Colonic mucosa (tissue), 4 donors: ENCODE measurements at places on chromosomes 5 and 9. TPM values are rescaled to one million over a fixed set of nuclear protein-coding genes. Genes with fewer than 3 reads are reported as not detected.

DNA sequence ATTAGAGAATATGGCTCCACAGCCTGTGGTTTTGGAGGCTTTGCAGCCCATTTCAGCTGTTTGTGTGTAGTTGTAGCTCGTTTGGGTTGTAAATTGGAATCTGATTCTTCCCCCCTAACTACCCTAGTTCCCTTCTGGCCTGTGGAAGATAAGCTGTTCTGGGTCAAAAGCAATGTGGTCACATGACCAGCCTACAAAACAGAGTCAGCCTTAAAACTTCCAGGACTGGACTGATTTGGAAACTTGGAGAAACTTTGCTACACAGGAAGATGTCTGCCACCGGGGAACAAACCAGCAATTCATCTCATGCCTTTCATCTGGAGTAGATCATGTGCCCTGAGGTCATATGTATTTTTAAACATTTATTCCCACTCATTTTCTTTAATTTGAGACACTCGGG is 83.8 kb downstream of the DAPK1 start:
- H3K27me3 ChIP-seq = no peaks in the 10 kb centered on the region
- H3K4me1 ChIP-seq = peaks cover 4% of the 10 kb centered on the region
- no peak overlapping the region for H3K27ac ChIP-seq
- no peaks in the 10 kb centered on the region for H3K36me3 ChIP-seq

- H3K4me1 ChIP-seq = no peaks in the 10 kb centered on the region
- no peak overlapping the region for H3K27ac ChIP-seq
- no peak for DNase-seq
Measured at GRCh38 chr9:128409978-128410377, 10.7 kb upstream of the CERCAM start.

DNA sequence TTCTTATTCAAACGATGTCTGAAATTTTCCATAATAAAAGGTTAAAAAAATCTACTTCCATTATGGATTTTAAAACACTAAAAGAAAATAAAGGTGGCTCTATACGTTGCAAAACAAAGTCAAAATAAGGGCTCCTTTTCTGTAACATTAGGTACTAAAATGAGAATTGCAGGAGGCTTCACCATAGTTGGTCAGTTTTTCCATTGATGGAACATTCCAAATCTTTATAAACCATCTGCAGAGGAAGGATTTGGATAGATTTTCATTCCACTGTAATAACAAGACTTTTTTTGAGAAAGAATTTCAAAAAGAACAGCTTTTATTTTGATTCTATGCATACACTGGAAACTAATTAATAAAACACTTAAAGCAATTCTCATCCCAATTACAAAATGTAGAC is 145.6 kb downstream of the LURAP1L start:
- no peaks in the 10 kb centered on the region for H3K4me1 ChIP-seq
- H3K36me3 ChIP-seq = no peaks in the 10 kb centered on the region
- H3K27ac ChIP-seq = no peak overlapping the region
- no peak overlapping the region for H3K4me3 ChIP-seq
- DNase-seq = no peak
- no peaks in the 10 kb centered on the region for H3K27me3 ChIP-seq

DNA sequence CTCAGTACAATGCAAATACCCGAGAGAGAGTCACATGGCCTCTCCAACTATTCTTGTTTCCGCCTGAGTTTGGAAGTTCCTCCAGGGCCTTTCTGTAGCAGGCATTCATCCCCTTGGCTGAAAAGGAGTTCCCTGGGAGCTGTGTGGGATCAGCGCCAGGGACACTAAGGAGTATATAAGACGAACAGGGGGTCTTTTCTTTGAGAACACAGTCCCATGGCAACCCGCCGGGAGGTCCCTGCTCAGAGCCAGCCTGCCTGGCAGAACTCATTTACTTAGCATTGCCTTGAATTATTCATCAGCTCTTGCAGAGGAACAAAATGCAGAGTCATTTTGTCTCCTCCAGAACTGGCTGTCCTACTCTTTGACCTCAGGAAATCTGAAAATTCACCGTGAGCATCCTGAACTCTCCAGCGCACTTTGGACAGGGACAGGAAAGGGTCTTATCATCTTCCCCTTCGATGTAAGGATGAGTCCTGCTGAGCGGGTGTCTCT is 120.4 kb upstream of the OSMR start:
- H3K36me3 ChIP-seq = no peaks in the 10 kb centered on the region
- DNase-seq = no peak
- no peak overlapping the region for H3K27ac ChIP-seq
- H3K27me3 ChIP-seq = no peaks in the 10 kb centered on the region

DNA sequence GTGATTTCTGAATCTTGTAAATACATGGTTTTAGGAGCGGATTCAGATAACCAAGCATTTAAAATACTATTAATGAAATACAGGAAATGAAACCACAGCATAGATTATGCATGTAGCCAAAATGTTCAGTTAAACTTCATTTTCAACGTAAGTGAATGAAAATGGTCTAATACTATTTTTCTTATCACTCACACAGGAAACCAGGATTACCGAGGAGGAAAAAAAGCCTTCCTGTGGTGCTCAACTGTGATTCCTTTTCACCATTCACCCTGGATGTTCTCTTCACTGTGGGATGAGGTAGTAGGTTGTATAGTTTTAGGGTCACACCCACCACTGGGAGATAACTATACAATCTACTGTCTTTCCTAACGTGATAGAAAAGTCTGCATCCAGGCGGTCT is 83.4 kb upstream of the ZNF169 start:
- H3K4me3 ChIP-seq = no peak overlapping the region
- no peaks in the 10 kb centered on the region for H3K36me3 ChIP-seq
- DNase-seq = no peak
- no peaks in the 10 kb centered on the region for H3K27me3 ChIP-seq
- peak overlapping the region; percentile 28 for H3K27ac ChIP-seq

GRCh38 chr5:149711338-149711737 is 18.8 kb upstream of the PPARGC1B start:
- H3K4me3 ChIP-seq = no peak overlapping the region
- no peaks in the 10 kb centered on the region for H3K4me1 ChIP-seq
- no peak for DNase-seq
- no peak overlapping the region for H3K27ac ChIP-seq
- H3K36me3 ChIP-seq = no peaks in the 10 kb centered on the region
- H3K27me3 ChIP-seq = no peaks in the 10 kb centered on the region

DNA sequence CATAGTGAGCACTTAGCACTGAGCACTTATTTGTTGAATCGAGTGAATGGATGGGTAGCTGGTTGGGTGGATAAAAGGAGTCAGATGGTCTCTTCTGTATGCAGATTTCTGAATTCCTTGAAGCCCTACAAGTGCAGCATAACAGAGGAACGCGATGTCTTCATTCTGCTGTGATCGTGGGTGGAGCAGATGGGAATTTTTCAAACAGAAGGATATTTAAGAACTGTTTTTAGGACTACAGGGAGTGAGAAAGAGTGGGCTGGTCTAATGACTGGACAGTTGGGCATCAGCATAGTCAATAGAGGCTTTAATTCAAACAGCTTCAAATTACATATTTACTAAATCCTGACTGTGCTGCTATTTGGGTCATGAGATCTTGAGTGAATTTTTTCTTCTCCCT is 253.2 kb downstream of the CEMIP2 start:
- DNase-seq = no peak
- H3K27ac ChIP-seq = no peak overlapping the region
- no peaks in the 10 kb centered on the region for H3K36me3 ChIP-seq

- no peaks in the 10 kb centered on the region for H3K4me1 ChIP-seq
- H3K4me3 ChIP-seq = no peak overlapping the region
- no peak for DNase-seq
- H3K27ac ChIP-seq = no peak overlapping the region
- H3K27me3 ChIP-seq = no peaks in the 10 kb centered on the region
- H3K36me3 ChIP-seq = no peaks in the 10 kb centered on the region
Measured at GRCh38 chr5:176700239-176700847, 53.1 kb downstream of the TSPAN17 start.

- H3K4me1 ChIP-seq = no peaks in the 10 kb centered on the region
- no peaks in the 10 kb centered on the region for H3K36me3 ChIP-seq
- H3K27me3 ChIP-seq = no peaks in the 10 kb centered on the region
- no peak overlapping the region for H3K4me3 ChIP-seq
Measured at GRCh38 chr5:132979367-132979940, 16.0 kb upstream of the AFF4 start.

DNA sequence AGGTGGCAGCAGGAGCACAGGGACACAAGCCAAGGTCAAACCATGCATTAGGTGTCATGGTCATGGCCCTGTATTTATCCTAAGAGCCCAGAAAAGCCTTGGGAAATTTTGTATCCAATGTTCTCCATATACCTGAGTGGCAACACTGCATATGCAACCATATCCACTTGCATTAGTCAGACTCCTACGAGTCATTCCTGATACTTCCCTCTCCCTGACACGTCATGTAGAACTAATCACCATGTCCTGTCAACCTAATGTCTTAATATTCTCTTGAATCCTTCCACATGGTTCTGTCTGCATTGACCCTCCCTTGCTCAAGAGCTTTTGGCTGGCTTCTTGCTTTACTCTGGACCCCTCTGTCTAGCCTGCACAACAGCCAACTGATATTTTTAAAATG is 9.4 kb downstream of the SCGB3A2 start:
- DNase-seq = no peak
- H3K36me3 ChIP-seq = no peaks in the 10 kb centered on the region
- H3K27ac ChIP-seq = no peak overlapping the region
- H3K4me1 ChIP-seq = no peaks in the 10 kb centered on the region
- H3K4me3 ChIP-seq = no peak overlapping the region

GRCh38 chr9:130429831-130430230 is 14.9 kb upstream of the ASS1 start:
- no peak overlapping the region for H3K4me3 ChIP-seq
- no peaks in the 10 kb centered on the region for H3K27me3 ChIP-seq

DNA sequence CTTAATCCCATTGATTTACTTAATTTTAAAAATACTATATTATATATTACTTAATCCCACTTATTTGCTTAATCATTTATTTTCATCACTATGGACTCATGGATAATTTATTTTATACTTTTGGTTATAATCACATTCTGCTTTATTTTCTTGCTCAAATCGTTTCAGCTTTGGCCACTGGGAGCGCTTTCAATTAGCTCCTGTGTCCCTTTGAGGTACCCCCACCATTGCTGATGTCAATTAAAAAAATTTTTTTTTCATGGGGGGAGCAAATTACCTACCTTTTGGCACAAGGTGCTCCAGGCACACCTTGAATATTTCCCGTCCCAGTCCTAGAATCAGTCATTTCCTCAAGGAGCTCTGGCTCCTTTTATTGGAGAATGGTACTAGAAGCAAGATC is 1.4 kb upstream of the TRIO start:
- no peak overlapping the region for H3K27ac ChIP-seq
- H3K36me3 ChIP-seq = no peaks in the 10 kb centered on the region
- H3K4me1 ChIP-seq = peaks cover 3% of the 10 kb centered on the region

- no peak for DNase-seq
- H3K4me3 ChIP-seq = no peak overlapping the region
- H3K27me3 ChIP-seq = peaks cover 39% of the 10 kb centered on the region
- no peaks in the 10 kb centered on the region for H3K36me3 ChIP-seq
- H3K27ac ChIP-seq = no peak overlapping the region
Measured at GRCh38 chr9:126703866-126704156, 90.1 kb downstream of the LMX1B start.

GRCh38 chr5:53923961-53924360 is 363.5 kb downstream of the NDUFS4 start:
- H3K4me3 ChIP-seq = no peak overlapping the region
- no peaks in the 10 kb centered on the region for H3K4me1 ChIP-seq
- DNase-seq = no peak

- no peaks in the 10 kb centered on the region for H3K36me3 ChIP-seq
- no peaks in the 10 kb centered on the region for H3K4me1 ChIP-seq
- no peaks in the 10 kb centered on the region for H3K27me3 ChIP-seq
- H3K27ac ChIP-seq = no peak overlapping the region
- no peak overlapping the region for H3K4me3 ChIP-seq
Measured at GRCh38 chr5:11918463-11919045, 14.3 kb upstream of the CTNND2 start.

GRCh38 chr9:105154723-105155191 is 89.7 kb upstream of the SLC44A1 start:
- DNase-seq = no peak
- H3K4me1 ChIP-seq = no peaks in the 10 kb centered on the region
- H3K4me3 ChIP-seq = no peak overlapping the region
- H3K27me3 ChIP-seq = no peaks in the 10 kb centered on the region
- no peak overlapping the region for H3K27ac ChIP-seq
- H3K36me3 ChIP-seq = no peaks in the 10 kb centered on the region

GRCh38 chr9:68455451-68455850 is 85.2 kb downstream of the TMEM252 start:
- no peaks in the 10 kb centered on the region for H3K36me3 ChIP-seq
- DNase-seq = no peak

DNA sequence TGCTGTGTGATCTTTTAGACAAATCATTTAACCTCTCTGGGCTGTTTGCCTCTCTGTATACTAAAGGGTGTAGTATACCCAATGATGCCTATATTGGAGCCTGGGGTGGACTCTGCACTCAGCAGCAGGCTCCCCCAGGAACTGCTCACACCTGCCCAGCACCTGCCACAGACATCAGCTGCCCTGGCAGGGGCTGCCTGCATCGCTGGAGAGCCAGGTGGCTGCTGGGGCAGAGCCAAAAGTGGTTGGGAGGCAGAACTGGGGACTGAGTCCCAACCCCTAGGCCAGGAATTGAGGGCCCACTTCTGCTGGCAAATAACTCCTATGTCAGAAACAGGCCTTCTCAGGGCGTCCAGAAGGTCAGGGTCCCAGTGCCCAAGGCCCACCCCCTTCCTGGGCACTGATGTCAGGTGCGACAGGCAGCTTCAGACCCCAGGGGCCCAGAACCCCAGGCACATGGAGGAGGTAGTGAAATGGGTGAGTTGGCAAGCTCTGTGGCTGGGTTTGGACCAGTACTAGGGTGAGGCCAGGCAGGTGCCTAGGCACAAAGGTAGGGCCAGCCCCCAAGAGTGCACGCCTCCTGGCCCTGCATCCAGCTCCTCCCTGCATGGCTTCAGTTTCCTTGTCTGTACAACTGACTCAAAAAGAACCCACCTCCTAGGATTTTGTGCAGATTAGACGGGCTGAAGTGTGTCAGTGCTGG is 5.8 kb downstream of the UNC5A start:
- H3K4me3 ChIP-seq = no peak overlapping the region
- peaks cover 48% of the 10 kb centered on the region for H3K27me3 ChIP-seq
- H3K36me3 ChIP-seq = no peaks in the 10 kb centered on the region
- H3K27ac ChIP-seq = no peak overlapping the region
- DNase-seq = no peak

Gene CETN3
- total RNA-seq = 25.7 TPM

Gene NFIB
- total RNA-seq = 54.0 TPM

Gene ITK
- 2.5 TPM for total RNA-seq

Gene CARD6
- total RNA-seq = 2.5 TPM

Gene TLR4
- 7.5 TPM for total RNA-seq

Gene PRUNE2
- total RNA-seq = 12.1 TPM
